ENCODE measurements at places on chromosomes 3 and 15.

GRCh38 chr3:35639254-35640186 is at the start of gene ARPP21:
TSS of gene ARPP21 (plus strand) at chr3:35639525. CDS start at chr3:35681752, 42,227 bp downstream.
- DNase-seq, result peak; percentile 46

GRCh38 chr15:88657326-88658069 is 18.7 kb downstream of the ISG20 start:
- peak; percentile 68 for DNase-seq

GRCh38 chr3:6721491-6721890 is 139.4 kb upstream of the GRM7 start:
- DNase-seq, result no peak

GRCh38 chr15:71380345-71380744 is 265.1 kb downstream of the THSD4 start:
- no peak for DNase-seq

GRCh38 chr3:15433531-15433930 is 6.1 kb downstream of the EAF1 start:
- no peak for DNase-seq

DNA sequence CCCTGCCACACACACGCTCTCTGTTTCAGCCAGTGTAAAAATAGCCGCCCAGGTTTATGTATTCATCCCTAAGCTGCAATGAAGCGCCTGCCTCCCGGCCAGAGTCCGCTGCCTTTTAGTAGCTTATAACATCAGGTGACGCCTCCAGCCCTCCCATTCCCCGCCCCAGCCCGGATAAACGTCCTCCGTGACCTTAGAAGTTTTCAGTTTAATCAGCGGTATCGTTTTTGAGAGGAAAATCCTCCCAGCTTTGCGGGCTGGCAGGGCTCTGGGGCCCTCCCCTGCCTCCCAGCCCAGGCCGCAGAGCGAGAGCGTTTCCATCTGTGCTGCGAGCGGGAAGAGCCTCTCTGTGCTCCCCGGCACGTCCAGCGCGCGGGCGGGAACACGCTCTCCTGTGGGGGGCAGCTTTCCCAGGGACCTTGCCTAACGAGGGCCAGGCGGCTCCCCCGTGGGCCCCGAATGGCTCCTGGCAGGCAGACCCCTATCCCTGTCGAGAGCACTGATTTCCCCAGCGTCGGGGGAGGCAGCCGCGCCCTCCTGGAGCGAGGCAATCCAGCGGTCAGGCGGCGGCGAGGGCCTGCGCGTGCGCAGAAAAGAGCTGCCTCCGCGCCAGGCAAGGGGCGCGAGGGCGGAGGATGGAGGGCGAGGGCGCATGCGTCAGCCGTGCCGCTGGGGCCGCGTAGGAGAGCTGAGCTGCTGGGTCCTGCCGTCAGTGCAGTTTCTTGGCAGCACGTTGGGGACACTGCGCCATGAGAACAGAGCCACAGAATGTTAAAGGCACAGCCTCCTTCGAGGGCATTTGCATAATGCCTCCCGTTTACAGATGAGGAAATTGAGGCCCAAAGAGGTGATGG is 71.1 kb downstream of the CCNL1 start:
- peak; percentile 99 for DNase-seq

- DNase-seq, result no peak
These were observed 218.6 kb downstream of the SNRPN start for GRCh38 chr15:25173241-25174028.

DNA sequence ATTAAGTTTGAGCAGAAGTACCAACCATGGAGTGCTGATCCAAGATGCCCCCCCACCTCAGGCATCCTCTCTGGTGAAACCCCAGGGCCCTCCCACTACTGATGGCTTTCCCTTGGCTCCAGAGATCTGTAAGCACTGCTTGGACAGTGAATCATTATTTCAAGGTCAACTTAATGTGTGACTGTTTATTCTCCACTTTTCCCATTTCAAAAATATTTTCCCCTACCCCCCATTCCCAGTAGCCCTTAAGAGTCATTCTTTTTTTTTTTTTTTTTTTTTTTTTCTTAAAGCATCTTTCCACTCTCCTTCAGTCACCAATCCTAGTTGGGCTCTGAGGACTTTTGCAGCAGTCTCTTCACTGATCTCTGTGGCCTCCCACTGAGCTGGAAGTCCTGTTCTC is 82.6 kb downstream of the PCCB start:
- DNase-seq, result no peak

GRCh38 chr3:69445024-69445423 is 59.1 kb upstream of the FRMD4B start:
- DNase-seq, result no peak

GRCh38 chr15:68783226-68784058 is 37.3 kb downstream of the ANP32A start:
- peak; percentile 63 for DNase-seq

- DNase-seq, result no peak
These were observed 51.1 kb downstream of the SERP1 start for GRCh38 chr3:150495149-150495548.

- DNase-seq, result peak; percentile 81
These were observed at the start of gene HDGFL3 for GRCh38 chr15:83207660-83208366. TSS of gene HDGFL3 (minus strand) at chr15:83207823. CDS start at chr15:83207414, 409 bp downstream.

- DNase-seq, result no peak
These were observed 20.9 kb downstream of the KAT2B start for GRCh38 chr3:20060974-20061685.

GRCh38 chr3:36992806-36993325 is at the start of gene EPM2AIP1:
TSS of gene EPM2AIP1 (minus strand) at chr3:36993131. CDS start at chr3:36993077, 54 bp downstream.
- peak; percentile 100 for DNase-seq

DNA sequence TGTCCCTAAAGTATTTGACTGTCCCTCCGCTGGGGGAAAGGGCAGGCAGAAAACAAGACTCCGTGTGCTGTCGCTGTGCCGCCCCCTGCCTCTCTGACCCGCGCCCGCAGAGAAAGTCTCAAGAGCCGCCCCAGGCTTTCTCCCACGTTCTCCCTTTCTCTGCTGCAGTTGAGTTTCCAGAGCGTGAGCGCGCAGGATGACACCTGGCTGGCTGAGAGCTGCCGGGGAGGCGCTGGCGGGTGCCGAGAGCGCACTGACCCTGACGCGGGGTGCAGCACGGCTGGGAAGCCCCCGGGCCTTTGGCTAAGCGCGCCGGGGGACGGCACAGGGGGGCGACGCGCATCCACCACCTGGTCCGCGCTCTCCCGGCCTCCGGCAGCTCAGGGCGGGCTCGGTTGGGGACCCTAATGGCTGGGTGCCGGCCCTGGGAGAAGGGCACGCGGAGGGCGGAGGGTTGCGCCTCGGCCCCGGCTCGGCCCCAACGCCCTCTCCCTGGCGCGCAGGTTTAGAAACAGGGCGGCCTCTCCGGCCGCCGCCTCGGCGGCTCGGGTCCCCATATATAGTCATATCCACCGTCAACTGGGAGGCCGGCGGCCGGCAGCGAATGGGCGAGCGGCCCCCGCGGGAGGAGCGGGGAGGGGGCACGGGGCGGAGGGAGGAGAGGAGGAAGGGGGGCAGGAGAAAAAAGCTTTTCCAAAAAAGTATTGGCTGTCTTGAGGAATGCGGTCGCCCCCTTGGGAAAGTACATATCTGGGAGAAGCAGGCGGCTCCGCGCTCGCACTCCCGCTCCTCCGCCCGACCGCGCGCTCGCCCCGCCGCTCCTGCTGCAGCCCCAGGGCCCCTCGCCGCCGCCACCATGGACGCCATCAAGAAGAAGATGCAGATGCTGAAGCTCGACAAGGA is at the start of gene TPM1:
Gene TPM1, plus strand, starts transcription at position 774 of the 903 bp plus-strand sequence. Its CDS starts 83 bp downstream, at position 857.
- peak; percentile 97 for DNase-seq

DNA sequence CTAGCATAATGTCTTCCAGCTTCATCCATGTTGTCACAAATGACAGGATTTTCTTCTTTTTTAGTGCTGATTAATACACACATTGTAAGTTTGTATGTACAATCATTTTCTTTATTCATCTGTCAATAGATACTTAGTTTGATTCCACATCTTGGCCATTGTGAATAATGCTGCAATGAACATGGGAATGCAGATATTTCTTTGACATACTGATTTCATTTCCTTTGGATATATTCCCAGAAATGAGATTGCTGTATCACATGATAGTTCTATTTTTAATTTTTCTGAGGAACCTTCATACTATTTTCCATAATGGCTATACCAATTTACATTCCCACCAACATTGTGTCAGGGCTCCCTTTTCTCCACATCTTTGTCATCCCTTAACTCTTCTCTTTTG is 117.9 kb downstream of the MEIS2 start:
- DNase-seq, result no peak

DNA sequence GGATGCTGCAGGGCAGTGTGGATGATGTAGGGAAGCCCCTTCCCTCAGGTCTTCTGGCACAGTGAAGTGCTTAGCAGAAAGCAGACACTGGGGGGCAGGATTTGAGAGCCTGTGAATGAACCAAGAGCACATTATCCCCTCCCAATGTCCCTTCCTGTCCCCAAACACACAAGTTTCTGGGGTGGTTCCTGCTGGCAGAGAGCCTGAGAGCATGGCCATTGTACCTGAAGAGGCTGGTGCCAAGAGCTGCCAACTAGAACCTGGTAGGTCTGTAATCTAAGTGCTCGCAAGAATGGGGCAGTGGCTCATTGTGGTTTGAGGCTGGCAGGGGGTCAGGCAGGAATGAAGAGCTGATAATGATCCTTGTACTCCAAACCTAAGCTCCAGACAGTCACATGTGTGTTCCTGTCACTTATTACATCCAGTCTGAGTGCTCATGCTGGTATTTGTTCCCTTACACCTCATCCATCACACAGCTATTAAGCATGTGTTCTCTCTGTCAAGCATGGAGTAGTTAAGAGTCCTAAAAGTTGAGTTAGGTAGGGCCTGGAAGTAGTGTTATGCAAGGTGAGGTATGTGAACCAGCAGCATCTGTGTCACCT is 6.7 kb upstream of the CCR1 start:
- DNase-seq, result no peak

- no peak for DNase-seq
These were observed 33.6 kb downstream of the HES1 start for GRCh38 chr3:194169595-194169994.

GRCh38 chr3:12518261-12519028 is 26.9 kb downstream of the MKRN2OS start:
- no peak for DNase-seq

DNA sequence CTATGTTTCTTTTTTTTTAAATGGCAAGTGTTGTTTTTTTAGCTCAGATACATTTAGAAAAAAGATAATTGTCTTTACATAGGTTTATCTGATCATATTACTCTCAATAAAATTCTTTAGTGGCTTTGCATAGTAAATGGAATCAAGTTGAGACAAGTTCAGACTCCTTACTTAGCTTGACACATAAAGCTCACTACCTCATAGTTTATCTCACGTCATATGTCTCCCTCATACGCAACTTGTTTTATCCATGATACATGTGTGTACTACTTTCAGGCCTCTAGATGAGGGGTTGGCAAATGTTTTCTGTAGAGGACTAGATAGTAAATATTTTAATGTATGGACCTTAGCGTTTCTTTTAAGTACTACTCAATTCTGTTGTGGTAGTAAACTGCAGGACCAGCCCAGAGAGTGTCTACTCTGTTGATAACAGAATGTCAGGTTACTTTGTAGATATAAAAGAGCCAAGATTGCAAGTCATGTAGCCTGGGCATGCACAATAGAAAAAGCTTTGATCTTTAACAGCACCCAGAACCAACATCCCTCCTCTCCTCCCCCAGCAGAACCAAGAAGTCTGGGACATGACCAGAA is 28.2 kb upstream of the MGA start:
- DNase-seq, result no peak

DNA sequence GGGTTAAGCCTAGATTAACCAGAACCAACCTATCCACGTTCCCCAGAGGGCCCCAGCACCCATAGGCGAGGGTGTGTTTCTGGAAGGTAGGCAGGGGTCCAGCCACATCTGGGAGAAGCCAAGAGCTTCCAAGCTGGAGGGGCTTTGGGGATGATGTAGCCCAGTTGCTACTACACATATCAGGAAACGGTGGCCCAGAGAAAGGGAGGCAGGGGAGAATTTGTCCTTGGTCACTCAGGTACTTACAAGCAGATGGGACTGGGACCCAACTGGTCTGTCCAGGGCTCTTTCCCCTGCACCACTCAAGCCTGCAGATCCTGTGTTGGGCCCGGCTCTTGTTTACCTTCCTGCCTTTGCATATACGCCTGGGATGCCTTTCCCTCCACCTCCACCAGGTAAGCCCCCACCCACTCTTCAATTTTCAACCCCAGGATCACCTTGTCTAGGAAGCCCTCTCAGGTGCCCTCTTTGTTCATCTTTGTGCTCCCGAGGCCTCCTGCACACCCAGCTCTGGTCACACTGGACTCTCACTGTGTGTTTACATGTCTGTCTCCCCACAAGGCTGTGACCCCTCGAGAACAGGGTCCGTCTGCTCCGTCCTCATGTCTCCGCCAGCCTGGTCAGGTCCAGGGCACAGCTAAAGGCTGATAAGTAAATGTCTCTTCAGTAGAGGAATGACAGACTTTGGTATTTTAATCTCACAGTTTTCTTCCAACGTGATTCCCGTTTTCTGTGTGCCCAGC is 204.4 kb upstream of the LINGO1 start:
- DNase-seq, result peak; percentile 27

- no peak for DNase-seq
These were observed 250.7 kb upstream of the PROK2 start for GRCh38 chr3:72035606-72036005.

DNA sequence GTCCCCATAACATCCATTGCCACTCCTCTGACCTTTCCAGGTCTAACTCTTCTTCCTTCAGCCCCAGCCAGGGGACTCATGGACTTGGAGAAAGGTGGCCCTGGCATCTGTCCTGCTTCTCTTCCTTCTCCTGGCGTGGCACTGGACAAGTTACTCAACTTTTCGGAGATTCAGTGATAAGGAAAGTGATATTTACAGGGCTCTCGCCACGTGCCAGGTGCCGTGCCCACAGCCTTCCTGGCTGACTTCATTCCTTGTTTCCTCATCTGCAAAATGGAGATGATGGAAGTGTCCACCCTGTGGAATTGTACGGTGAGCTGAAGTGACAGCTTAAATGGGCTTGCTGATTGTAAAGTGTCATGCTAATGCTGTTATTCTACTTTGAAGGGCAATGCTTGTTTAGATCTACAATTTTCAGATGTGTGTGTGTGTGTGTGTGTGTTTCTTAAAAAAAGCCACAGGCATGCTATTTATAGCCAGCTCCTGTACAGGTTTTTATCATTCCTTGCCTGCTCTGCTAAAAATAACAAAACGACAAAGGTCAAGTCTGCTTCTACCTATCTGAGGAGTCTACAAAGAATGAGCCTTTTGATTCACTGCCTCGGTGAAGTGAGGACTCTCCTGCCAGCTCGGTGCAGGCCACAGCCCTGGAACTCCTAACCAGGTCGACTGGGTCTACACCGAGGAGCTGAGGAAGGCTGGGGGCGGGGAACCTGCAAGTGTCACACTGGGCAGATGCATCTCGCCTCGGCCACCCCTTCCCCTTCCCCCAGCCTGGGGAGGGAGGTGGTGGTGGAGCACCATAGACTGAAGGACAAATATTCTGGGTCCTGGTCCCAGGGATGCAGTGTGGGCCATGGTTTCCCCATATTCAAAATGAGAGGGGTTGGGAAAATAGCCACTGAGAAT is 11.4 kb upstream of the ATP2B2 start:
- peak; percentile 46 for DNase-seq

GRCh38 chr3:10242182-10243065 is 5.8 kb upstream of the TATDN2 start:
- peak; percentile 60 for DNase-seq

- DNase-seq, result no peak
These were observed 40.4 kb downstream of the DPH3 start for GRCh38 chr3:16224325-16224724.

GRCh38 chr3:162211470-162211869 is 714.9 kb downstream of the OTOL1 start:
- DNase-seq, result no peak

GRCh38 chr15:86735247-86736040 is 655.8 kb downstream of the AGBL1 start:
- DNase-seq, result no peak

- peak; percentile 15 for DNase-seq
These were observed 49.1 kb downstream of the ZDHHC3 start for GRCh38 chr3:44926921-44927320.
